ENCODE measurements at places on chromosomes 2 and 18. TPM values are rescaled to one million over a fixed set of nuclear protein-coding genes. Genes with fewer than 3 reads are reported as not detected.

DNA sequence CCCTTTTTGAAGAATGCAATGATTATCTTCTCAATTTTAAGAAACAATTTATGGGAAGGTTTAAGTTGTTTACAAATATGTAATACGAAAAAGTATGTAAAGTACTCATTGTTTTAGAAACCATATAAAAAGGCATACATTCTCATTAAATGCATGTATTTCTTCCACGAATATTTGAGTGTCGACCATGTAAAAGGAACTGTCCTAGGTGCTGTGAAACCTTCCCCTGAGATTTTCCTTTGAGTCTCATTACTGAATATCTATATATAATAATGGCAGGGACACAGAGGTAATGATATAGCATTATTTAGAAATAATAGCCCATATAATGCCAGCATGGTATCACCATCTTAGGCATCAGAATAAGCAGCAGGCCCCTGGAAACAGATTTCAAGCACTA lies 239.3 kb downstream of the ERBB4 start:
- no peak for DNase-seq

DNA sequence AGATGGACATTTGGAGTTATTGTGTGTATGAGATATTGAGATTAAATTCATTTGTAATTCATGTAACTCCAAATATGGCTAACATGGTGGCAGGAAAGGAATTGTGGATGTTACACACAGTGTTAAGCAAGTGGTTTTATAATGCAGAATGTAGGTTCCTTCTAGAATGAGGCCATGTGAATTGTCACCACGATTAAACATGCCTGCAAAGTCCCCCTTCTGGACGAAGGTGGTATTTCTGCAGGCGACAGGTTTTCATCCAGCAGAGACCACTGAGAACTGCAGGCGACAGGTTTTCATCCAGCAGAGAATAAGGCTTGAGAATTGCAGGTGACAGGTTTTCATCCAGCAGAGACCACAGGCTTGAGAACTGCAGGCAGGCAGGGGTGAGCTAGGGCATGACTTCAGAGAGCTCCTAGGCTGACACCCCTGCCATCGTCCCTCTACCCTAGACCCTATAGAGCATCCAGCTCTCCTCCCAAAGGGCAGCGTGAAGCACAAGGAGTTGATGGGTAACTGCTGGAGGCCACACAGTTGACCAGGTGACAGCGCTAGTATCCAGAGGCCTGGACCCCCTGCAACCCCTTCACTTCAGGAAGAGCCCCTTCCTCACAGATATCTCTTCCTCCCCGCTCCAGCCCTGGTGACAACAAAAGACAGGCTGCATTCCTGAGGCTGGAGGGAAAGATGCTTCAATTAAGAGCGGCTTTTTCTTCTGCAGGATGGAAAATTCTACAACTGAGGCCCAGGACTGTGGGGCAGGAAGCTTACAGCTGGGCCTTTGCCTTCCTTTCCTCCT lies 175.8 kb downstream of the LOXHD1 start:
- peak; percentile 82 for DNase-seq

GRCh38 chr2:152445791-152446201 lies 110.8 kb downstream of the FMNL2 start:
- no peak for DNase-seq

DNA sequence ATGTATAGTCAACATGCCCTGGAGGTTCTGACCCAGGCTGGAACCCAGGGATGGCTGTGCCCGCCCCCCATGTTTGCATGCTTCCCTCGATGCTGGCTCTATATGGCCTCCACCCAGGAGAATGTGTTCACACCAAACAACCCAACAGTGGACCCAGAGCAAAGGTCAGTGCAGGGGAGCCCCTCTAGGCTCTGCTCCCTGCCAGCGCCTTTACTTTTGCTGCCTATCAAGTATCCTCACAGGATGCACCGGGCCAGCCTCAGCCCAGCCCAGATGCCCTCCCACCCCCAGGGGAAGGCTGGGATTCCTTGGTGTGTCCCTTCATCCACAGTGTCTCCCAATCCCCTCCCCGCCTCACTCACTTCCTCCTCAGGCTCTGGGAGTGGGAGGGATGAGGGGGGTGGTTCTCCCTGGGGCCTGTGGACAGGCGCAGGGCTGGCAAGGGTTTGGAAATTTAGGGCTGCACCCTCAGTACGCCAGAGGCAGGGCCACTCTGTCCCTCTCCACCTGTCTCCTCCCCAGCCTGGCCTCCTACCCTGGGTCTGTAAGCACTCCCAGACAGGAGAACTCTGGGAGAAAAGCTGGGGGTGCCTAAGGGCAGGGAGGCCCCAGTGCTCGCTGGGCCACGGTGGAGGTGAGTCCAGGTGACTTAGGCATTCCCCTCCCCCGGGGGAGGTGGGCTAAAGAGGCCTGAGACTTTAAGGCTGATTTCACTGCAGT lies 2.3 kb downstream of the ATP6V1B1 start:
- DNase-seq, result no peak

- no peak for DNase-seq
Observed at GRCh38 chr2:177501186-177501585, 108.6 kb downstream of the AGPS start.

- no peak for DNase-seq
Observed at GRCh38 chr2:23409248-23409647, 24.3 kb downstream of the KLHL29 start.

- DNase-seq, result no peak
Observed at GRCh38 chr2:131036696-131037397, 56.4 kb downstream of the FAM168B start.

DNA sequence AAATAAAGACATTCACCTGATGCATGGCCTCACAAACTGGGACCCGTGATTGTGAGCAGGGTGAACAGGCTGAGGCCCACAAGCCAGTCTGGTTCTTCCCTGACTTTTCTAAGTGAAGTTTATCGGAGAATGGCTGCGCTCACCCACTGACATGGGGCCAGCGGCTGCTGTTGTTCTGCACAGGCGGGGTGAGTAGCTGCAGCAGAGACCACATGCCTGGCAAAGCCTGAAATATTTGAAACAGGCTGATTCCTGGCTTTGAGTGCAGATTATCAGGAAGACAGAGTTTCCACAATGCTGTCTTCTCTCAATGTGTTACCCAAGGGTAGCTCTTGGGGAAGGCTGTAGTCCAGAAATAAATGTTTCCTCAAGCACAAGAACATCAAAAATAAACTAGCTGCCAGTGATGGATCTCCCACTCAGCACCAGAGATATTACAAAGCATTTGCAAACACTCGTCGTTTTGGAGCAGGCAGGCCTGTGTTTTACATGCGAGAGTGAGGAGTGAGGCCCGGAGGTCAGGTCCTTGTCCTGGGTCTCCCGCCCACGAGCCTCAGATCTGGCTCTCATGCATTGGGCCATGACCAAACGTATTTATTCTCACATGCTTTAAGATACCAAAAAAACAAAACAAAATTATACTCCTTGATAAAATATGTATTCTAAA lies 647.1 kb downstream of the GALR1 start:
- no peak for DNase-seq

GRCh38 chr2:215799194-215799593 lies 214.2 kb downstream of the MREG start:
- no peak for DNase-seq

- no peak for DNase-seq
Observed at GRCh38 chr2:82109418-82109817, 1804.9 kb upstream of the LRRTM1 start.

- peak; percentile 56 for DNase-seq
Observed at GRCh38 chr18:44325903-44326635, 354.6 kb upstream of the SETBP1 start.

GRCh38 chr2:65282477-65283053 lies 54.9 kb downstream of the ACTR2 start:
- DNase-seq, result no peak

GRCh38 chr18:38307914-38308313 lies 742.3 kb upstream of the CELF4 start:
- no peak for DNase-seq

DNA sequence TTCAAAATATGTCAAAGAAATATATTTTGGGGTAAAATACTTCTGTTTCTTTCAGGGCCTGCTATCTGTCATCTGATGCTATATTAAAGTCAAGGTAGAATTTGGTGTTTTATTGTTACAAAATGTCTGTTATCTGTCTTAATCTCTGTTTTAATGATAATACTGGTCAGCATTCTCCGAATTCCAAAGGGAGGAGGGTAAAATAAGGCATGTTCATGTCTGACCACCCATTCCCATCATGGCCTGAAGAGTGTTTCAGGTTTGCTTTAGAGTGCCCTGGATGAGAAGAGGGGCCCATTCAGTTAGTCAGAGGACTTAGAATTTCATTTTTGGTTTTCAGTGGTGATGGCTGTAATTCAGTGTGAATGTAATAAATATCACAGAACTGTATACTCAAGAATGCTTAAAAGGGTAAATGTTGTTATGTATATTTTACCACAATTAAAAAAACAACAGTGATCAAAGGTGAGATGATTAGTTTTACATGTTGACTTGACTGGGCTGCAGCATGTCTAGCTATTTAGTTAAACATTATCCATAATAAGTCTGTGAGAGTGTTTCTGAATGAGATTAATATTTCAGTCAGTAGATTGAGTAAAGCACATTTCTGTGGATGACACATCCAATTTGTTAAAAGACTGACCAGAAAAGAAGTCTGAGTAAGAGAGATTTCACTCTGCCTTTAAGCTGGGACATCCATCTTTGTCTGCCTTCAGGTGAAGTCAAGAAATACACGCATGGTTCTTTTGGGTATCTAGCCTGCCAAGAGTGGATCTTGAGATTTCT lies 467.9 kb upstream of the SYT4 start:
- DNase-seq, result no peak

- DNase-seq, result no peak
Observed at GRCh38 chr2:208360259-208361076, 46.1 kb upstream of the PTH2R start.

DNA sequence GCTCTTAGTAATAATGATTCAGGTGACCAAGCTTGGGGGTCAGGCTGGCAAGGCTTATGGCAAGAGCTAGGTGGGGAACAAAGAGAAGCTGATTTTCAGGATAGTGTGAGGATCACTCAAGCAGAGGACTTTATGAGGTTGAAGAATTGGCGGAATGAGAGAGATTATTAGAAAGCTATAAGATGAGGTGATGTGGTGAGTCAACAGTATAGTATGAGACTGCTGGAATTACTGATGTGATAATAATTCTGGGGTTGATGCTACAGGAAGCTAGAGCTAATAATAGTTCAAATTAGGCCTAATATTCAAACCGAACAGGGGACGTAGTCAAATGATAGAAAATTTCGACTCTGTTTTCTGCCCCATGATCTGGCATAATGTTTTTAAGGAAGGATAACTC lies 2115.3 kb upstream of the PIK3C3 start:
- no peak for DNase-seq

DNA sequence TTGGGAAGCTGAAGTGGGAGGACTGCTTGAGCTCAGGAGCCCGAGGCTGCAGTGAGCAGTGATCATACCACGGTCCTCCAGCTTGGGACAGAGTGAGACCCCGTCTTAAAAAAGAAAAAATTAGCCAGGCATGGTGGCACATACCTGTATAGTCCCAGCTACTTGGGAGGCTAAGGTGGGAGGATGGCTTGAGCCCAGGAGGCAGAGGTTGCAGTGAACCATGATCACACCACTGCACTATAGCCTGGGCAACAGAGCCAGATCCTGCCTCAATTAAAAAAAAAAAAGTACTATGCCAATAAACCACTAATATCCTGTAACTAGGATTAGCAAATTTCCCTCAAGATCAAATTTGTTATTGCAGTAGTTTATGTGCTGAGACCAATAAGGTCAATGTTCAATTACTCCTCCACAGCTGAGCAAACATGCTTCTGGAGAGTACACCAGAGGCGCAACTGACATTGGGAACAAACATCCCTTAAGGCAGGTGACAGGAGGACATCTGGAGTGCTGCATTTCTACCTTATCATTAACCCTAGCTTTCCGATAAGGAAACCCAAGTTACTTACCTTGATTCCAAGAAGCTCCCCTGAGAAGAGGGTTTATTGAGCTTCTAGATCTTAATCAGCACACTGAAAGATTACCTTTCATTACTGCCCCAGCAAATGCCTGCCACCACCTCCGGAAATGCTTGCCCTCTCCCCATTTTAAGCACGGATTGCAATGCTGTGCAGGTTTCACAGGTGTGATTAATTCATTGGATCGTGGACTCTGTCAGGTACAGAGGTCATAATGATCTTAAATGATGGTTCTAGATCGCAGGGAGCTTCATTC lies 26.2 kb downstream of the MGAT4A start:
- no peak for DNase-seq

DNA sequence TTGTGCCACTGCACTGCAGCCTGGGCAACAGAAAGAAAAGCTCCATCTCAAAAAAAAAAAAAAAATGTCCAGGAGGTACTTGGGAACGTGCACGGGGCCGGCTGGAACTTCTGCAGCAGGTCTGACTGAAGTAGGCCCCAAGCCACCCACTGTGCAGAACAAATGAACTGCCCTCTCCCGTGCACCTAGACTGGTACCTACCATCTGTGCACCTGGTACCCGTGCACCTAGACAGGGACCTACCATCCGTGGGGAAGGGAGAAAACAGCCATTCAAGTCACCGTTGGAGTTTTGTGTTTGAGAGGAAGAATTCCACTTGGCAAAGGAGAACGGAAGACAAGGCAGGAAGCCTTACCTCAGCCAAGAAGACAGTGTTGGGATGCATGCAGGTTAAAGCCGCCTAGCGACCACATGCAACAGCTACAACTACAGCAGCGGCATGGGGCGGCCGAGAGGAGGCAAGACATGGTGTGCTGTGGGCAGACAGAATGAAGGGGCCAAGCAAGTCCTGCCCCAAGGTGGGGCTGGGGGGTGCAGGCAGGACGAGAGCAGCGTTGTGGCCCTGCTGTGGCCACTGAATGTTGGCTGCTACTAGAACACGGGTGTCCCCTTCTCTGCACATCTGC lies 16.1 kb downstream of the ST3GAL5 start:
- DNase-seq, result no peak

GRCh38 chr2:70702711-70703395 lies 65.1 kb downstream of the ADD2 start:
- DNase-seq, result no peak

GRCh38 chr18:621291-622043 lies 24.7 kb downstream of the CLUL1 start:
- DNase-seq, result no peak

GRCh38 chr2:37720533-37721200 lies 49.2 kb upstream of the CDC42EP3 start:
- DNase-seq, result peak; percentile 52

GRCh38 chr18:51137026-51137729 lies 60.3 kb downstream of the MEX3C start:
- no peak for DNase-seq

DNA sequence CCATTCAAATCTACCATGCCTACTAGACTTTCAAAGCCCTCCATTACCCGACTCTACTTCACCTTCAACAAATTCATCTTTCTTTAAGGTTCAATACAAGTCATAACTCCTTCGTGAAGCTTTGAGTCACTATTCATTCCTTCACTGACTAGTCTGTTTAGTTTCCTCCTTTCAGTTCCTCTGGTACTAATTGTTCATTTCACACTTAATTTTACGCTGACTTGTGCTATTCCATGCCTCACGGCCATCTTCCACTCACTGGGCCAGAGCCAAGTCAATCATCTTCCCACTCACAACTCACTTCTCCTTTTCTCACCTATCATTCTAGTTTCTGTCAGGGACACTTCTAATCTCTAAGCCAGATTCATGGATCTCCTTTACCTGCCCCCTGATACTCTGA lies 136.2 kb downstream of the MTX2 start:
- DNase-seq, result no peak

POTEJ gene
- total RNA-seq, result not detected

SF3B1 gene
- total RNA-seq, result 314 TPM

PIEZO2 gene
- total RNA-seq, result 27.7 TPM

IL36G gene
- total RNA-seq, result not detected

ABCB11 gene
- not detected for total RNA-seq

OTOS gene
- total RNA-seq, result not detected

HDLBP gene
- total RNA-seq, result 509 TPM
